ENCODE measurements at places on chromosomes 4 and X.

GRCh38 chr4:68732653-68733466 is 62.4 kb upstream of the UGT2B15 start:
- DNase-seq, result no peak

- DNase-seq, result no peak
These were observed 43.2 kb downstream of the SCFD2 start for GRCh38 chr4:53322696-53323095.

DNA sequence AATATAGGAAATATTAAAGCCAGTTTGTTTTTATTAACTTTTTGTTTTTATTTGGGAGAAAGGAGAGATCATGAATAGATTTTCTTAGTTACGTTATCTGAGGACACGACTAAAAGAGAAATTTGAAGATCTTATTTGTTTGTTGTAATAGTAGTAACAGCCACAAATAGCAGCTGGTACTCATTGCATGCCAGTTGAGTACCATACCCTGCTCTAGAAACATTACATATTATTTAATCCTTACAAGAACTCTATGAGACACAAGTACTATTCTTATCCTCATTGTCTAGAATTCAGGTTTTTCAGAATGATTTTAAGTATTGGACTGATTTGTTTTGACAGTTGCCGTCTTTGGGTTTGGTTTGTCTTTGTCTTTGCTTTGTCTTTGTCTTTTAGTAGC is 31.8 kb downstream of the USP53 start:
- no peak for DNase-seq

DNA sequence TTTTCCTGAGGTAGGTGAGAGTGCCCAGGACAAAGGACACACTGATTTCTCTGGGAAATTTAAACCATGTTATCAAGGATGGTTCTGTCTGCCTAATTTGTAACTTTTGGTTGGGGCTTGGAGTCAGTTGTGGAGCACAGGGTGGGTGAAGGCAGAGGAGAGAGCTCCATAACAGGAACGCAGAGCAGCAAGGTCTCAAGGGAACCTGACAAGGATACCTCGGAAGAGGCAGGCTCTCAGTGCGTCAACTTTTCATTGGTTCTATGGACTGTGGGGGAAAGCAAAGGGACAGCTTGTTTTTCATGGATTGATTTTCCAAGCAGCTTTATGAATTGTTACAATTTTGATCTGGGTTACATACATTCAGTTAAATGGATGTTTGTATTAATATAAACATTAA is 110.4 kb downstream of the SLIT2 start:
- no peak for DNase-seq

- DNase-seq, result no peak
These were observed 46.3 kb downstream of the COL4A5 start for GRCh38 chrX:108485960-108486359.

DNA sequence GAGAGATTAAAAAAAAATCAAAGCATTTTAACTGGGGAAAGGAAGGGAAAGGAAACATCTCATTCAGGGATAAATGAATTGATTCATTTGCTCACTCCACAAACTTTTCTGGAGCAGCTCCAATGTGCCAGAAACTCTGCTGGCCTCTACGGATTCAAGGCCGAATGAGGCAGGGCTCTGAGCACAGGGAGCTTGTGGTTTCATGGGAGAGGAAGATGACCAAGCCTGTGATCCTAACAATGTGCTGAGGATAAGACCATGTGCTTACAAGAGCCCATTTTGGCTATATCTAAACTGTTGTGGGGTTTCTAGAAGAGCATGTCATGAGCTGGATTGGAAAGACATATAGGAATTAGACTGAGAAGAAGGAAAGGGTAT is 137.5 kb downstream of the ZNF674 start:
- DNase-seq, result no peak

- DNase-seq, result no peak
These were observed 12.6 kb downstream of the NR0B1 start for GRCh38 chrX:30296408-30297254.

DNA sequence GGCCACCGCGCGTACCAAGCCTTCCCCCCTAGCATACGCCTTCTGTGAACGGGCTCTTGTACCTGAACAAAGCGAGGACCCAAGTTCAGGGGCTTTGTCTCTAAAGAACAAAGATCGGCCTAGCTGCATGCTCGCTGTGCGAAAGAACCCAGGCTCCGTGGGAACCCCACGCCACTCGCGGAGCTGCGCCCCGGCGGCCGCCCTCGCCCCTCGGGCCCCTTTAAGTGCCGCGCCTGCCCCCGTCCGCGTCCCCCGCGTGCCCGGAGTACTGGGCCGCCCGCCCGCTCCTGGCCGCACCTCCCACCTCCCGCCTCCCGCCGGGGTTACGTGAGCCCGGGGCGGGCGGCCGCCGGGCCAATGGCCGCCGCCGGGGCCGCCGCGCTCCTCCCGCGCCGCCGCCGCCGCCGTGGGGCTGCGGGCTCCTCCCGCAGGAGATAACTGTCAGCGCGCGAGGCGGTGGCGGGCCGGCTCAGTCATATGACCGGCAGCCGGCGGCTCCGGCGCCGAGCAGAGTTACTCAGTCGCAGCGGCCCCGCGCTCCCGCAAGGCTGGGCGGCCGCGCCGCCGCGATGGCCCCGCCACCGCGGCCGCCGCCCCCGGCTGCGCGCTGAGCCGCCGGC is at the start of gene FNIP2:
Gene FNIP2 (plus strand): TSS at position 472 of the 620 bp plus-strand sequence. CDS start 187 bp downstream, outside the sequence.
- peak; percentile 79 for DNase-seq

GRCh38 chrX:133754657-133755056 is 230.7 kb downstream of the GPC3 start:
- DNase-seq, result no peak

- DNase-seq, result no peak
These were observed 42.1 kb downstream of the SLC2A9 start for GRCh38 chr4:9979101-9979701.

DNA sequence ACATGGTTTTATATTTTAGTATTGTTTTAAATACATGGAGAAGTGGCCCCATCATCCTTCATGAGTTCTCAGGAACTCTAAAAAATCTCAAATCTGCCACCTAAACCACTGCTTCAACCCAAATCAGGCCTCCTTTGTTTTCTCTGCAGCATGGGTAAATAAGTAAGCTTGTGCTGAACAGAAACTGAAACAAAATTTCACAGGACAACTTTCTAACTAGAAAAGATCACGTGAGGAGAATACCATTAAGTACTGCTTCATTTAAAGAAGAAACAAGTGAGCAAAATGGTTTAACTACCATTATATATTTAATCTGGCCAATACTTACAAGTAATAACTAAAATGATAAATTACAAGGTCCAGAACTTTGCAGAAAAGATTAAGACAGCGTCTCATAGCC is 2.5 kb downstream of the ARAP2 start:
- DNase-seq, result no peak

Measured in mesothelial cell of epicardium (in vitro differentiated cells).